ENCODE measurements at places on chromosomes 3 and 15.

DNA sequence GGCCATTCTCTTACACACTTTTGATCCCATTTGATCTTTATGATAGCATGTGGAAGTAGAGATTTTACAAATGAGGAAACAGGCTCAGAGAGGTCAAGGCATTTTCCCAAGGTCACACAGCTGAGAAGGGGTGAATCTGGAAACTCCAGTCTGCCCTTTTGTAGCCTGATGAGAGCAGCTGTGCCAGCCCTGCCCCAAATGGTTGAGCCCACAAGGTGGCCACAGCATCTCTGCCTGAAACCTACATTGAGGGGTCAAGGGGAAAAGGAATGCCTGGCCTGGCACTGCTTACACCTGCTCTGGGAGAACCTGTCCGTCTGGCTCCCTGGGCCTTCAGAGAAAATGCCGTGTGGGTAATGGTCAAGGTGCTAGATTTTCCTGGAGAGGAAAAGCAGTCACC, 200.2 kb upstream of the LINGO1 start:
- DNase-seq = no peak

GRCh38 chr3:26964836-26965235, 342.3 kb downstream of the LRRC3B start:
- DNase-seq = no peak

- no peak for DNase-seq
Observed at GRCh38 chr3:29447946-29448627, 167.2 kb downstream of the RBMS3 start.

- no peak for DNase-seq
Observed at GRCh38 chr3:127663151-127663550, 9.6 kb upstream of the ABTB1 start.

GRCh38 chr15:54803134-54803808, 393.5 kb downstream of the RSL24D1 start:
- DNase-seq = no peak
